WERI-Rb-1 (cell line): ENCODE measurements at places on chromosomes 16 and 17.

DNA sequence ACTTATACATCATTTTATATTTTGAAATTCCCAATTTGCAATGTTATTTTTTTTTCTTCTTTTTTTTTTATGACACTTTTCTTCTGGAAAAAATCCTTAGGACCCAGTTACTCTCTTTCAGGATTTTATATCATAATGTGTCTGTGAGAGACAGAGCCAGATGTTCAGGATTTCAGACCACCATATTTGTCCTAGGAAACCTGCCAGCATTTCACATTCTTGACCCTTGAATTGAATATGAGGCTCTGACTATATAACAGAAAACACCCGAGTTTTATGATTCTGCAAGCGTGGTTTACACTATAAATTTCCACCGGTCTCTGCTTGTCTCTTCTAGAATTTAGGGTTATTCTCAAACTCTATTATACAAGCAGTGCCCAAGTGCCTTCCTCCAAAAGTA, 621.0 kb downstream of the WWOX start:
- DNase-seq = no peak

- peak; percentile 79 for DNase-seq
Measured at GRCh38 chr17:50114849-50115357, 15.1 kb downstream of the SAMD14 start.

GRCh38 chr16:11196286-11196828, 59.6 kb downstream of the SOCS1 start:
- no peak for DNase-seq

- DNase-seq = peak; percentile 82
Measured at GRCh38 chr17:64661976-64662773, at the start of gene SMURF2. Gene SMURF2, minus strand, starts transcription at chr17:64662307. Its CDS starts 427 bp downstream, at chr17:64661880.

- DNase-seq = no peak
Measured at GRCh38 chr16:81586417-81586816, 141.8 kb downstream of the CMIP start.

DNA sequence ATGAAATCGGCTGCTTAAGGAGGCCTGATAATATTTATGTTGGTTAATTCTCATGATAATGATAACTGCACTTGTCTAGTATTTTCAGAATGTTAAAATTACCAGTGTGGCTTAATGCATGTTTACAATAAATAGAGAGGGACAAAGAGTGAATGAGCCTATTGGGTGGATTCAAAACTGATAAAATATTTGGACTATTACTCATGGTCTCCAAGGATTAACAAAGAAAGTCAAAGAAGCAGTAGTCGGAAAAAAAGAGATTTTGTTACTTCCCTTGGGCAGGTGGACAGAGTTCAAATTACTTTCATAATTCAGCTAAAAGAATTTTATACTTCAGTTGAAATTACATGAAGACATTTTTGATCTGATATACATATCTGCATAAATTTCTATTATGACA, 258.2 kb upstream of the PMFBP1 start:
- DNase-seq = no peak

GRCh38 chr16:82544378-82545160, 82.2 kb upstream of the CDH13 start:
- no peak for DNase-seq

GRCh38 chr17:65346166-65346565, 209.0 kb downstream of the RGS9 start:
- no peak for DNase-seq

GRCh38 chr17:5511401-5512225, 25.2 kb downstream of the MIS12 start:
- DNase-seq = no peak

GRCh38 chr17:63816669-63817068, 10.6 kb upstream of the PSMC5 start:
- no peak for DNase-seq

DNA sequence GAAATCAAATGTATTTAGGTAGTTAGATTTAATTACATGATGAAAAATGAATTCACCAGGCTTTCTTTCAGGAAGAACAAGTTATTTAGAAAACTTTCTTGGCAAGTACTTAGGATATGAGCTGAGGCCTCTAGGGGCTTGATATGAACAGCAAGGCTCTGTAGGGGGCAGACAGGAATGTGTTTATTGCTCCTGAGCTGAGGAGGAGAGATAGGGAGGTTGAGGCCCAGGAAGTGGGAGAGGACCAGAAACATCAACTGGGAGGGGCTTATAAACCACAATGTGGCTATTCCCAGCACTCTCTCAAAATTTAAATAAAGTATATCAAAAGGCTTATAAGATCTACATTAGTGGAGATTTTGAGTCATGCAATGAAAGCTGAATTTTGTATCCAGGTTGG, 154.0 kb upstream of the MAF start:
- no peak for DNase-seq

DNA sequence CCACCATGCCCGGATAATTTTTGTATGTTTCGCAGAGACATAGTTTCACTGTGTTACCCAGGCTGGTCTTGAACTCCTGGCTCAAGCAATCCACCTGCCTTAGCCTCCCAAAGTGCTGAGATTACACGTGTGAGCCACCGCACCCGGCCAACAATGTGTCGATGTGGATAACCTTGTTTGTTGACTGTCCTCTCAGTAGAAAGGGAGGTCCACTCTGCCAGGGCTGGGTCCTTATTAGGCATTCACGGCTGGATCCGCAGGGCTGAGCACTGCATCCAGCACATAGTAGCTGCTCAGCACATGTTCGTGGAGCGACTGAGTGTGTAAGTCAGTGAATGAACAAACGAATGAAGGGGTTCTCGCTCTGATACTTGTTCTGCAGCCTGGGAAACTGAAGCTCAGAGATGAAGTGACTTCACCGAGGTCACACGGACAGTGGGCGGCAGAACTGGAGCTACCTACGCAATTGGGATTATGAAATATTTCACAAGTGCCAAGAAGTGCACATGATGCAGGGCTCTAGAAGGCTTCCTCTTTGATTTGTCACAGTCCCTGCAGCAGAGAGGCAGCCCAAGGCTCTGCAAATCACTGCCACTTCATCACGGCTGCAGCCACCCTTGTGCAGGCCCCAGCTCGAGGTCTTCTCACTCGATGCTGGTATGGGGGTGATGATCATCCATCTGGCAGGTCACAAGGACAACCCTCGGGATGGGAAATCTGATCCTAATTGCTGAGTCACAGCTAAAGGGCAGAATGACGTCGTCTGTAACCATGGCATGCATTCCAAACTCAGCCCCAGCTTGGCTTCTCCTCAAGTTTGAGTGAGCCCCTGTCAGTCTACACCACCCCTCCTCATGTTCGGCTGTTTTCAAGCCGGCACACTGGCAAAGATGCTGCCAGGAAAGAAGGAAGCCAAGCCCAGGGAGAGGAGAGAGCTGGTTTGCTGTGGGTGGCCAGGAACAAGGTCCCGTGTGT, 28.0 kb upstream of the SNN start:
- peak; percentile 32 for DNase-seq

DNA sequence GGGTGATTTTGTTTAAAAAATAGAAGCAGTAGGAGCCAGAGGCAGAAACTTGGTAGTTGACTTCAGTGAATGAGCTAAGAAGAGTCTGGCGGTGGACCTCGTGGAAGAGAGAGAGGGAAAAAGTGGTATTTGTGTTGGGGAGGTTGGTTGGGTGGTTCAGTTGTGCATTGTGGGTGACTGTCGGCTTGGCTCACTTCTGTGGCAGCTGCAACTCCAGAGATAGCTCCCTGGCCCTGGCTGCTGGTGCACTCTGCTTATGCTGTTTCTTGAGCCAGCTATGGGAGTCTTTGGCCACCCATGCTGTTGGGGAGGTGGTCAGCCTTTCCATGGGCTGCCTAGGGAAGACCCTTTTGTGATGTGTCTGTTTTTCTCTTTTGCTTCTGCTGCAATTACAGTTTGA, 50.4 kb upstream of the CRISPLD2 start:
- DNase-seq = no peak

- no peak for DNase-seq
Measured at GRCh38 chr16:67649494-67649931, 4.6 kb downstream of the CARMIL2 start.

DNA sequence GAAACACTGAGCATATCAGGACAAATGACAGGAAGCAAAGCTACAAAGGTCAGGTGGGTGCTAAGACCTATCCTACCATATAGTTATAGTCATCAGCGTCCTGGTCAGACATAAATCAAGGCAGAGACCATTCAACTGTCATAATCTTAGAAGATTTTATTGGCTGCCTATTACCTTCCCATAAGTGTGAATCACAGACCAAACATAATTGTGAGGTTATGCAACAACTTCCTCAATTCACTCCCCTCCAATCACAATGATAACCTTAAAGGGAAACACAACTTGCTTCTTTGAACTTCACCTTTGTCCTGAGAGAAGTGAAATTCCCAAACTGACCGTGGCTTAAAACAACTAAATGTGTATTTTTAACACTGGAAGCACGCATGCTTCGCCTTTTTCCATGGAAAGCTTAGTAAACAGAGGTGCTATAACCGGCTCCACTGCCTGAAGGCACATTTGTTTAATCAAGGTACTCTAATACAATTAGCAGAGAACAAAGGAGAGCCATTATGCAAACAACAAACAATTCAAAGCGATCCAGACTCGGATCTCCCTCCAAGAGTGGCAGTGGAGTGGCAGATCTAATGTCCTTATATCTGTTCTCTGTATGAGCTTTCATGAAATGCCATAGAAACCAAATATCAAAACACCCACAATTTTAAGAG, 84.9 kb downstream of the TMEM114 start:
- DNase-seq = no peak

DNA sequence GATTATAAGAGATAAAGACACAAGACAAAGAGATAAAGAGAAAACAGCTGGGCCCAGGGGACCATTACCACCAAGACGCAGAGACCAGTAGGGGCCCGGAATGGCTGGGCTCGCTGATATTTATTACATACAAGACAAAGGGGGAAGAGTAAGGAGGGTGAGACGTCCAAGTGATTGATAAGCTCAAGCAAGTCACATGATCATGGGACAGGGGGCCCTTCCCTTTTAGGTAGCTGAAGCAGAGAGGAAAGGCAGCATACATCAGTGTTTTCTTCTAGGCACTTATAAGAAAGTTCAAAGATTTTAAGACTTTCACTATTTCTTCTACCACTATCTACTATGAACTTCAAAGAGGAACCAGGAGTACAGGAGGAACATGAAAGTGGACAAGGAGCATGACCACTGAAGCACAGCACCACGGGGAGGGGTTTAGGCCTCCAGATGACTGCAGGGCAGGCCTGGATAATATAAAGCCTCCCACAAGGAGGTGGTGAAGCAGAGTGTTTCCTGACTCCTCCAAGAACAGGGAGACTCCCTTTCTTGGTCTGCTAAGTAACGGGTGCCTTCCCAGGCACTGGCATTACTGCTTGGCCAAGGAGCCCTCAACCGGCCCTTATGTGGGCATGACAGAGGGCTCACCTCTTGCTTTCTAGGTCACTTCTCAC, 63.9 kb upstream of the ARL4D start:
- DNase-seq = peak; percentile 65

GRCh38 chr17:16928406-16929034, 43.4 kb downstream of the TNFRSF13B start:
- no peak for DNase-seq

GRCh38 chr17:9343516-9343915, 232.1 kb downstream of the STX8 start:
- peak; percentile 75 for DNase-seq

GRCh38 chr17:57443781-57444180, 187.5 kb downstream of the MSI2 start:
- no peak for DNase-seq

- DNase-seq = peak; percentile 72
Measured at GRCh38 chr16:85415196-85416090, 197.7 kb upstream of the GSE1 start.

- no peak for DNase-seq
Measured at GRCh38 chr17:47641202-47641601, 8.5 kb upstream of the KPNB1 start.

- DNase-seq = peak; percentile 89
Measured at GRCh38 chr16:31010585-31011325, at the start of gene STX1B. Gene STX1B, minus strand, starts transcription at chr16:31010638. Its CDS starts 242 bp downstream, at chr16:31010396.

- DNase-seq = peak; percentile 86
Measured at GRCh38 chr17:78783711-78784324, 1.7 kb upstream of the CYTH1 start.

- DNase-seq = no peak
Measured at GRCh38 chr16:6698548-6698947, 634.1 kb upstream of the RBFOX1 start.

DNA sequence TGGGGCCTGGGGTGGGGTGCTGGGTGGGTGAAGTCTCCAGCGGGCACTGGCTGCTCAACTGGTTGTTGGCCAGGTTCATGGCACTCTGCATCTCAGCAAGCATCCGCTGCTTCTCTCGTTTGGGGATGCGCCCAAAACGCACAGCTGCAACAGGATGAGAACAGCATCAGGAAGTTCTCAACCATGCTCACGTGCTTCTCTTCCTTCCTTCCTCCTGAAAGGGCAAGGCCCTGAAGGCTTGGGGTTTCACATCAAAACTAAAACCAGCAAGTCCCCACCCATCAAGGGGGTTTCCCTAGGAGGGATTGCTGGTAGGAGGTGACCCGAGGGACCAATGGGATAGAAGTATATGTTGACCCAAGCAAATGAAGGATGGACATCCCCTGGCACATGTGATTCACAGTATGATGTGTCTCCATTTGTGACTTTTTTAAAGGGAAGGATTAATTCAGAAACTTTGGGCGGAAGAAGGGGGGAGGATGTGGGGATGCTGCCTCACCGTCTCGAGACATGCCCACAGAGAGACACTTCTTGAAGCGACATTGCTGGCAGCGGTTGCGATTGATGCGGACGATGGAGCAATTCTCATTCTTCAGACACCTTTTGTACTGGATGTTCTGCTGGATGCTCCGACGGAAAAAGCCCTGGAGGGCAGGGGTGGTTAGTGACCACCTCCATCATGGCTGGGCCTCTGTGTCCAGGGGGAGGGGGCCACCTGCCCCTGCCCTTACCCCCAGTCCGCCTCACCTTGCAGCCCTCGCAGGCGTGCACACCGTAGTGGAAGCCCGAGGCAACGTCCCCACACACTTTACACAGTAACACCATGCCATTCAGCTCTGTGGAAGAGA, 4.2 kb downstream of the NR1D1 start:
- no peak for DNase-seq

- DNase-seq = no peak
Measured at GRCh38 chr17:65914784-65915342, 277.1 kb downstream of the CEP112 start.

GRCh38 chr17:80008383-80008840, 27.3 kb downstream of the TBC1D16 start:
- peak; percentile 97 for DNase-seq

- DNase-seq = no peak
Measured at GRCh38 chr16:79998143-79998542, 397.6 kb upstream of the MAF start.

GRCh38 chr17:39195568-39196160, 1.8 kb downstream of the CACNB1 start:
- no peak for DNase-seq

GRCh38 chr16:19997734-19998133, 76.0 kb downstream of the GPR139 start:
- no peak for DNase-seq

DNA sequence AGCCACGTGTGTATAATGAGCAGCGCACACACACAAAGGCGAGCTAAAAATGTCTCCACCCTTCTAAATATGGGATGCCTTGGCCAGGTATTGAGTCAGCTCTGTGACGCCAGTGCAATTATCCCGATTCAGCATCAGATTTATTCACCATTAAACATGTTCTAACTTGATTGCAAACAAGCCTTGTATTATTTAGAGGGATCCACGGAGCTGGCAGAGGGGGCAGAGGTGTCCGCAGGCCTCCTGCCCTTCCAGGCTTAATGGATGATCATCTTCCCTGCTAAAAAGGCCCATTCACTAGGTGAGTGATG, 591.7 kb downstream of the MAF start:
- DNase-seq = no peak

- DNase-seq = peak; percentile 11
Measured at GRCh38 chr17:83181991-83182619, 102.7 kb downstream of the METRNL start.
